Renal cortex interstitium (tissue), 15 donors: ENCODE measurements at places on chromosomes 11 and 22. TPM values are rescaled to one million over a fixed set of nuclear protein-coding genes. Genes with fewer than 3 reads are reported as not detected.

The C22orf15 gene
- 3.5 TPM for polyA plus RNA-seq

The PICK1 gene
- 30.2 TPM for polyA plus RNA-seq

The DBX1 gene
- not detected for polyA plus RNA-seq

The NRGN gene
- 14.3 TPM for polyA plus RNA-seq

The SPDYC gene
- not detected for polyA plus RNA-seq

The PATE4 gene
- polyA plus RNA-seq: 0.08 TPM

The DMC1 gene
- polyA plus RNA-seq: 5.7 TPM

The LYVE1 gene
- 71.7 TPM for polyA plus RNA-seq

The PHETA2 gene
- polyA plus RNA-seq: 9.3 TPM

The ANO1 gene
- 17.3 TPM for polyA plus RNA-seq

The MUC15 gene
- 4.3 TPM for polyA plus RNA-seq

The DEUP1 gene
- polyA plus RNA-seq: 1.2 TPM

The ANO3 gene
- polyA plus RNA-seq: 3.7 TPM

The APOBEC3H gene
- polyA plus RNA-seq: not detected

The ZNF214 gene
- polyA plus RNA-seq: 12.7 TPM

The USH1C gene
- polyA plus RNA-seq: 78.9 TPM

The OR2AG2 gene
- polyA plus RNA-seq: not detected

The OR4A16 gene
- polyA plus RNA-seq: not detected

The PLAAT5 gene
- polyA plus RNA-seq: 0.73 TPM

The SNX32 gene
- polyA plus RNA-seq: 3.7 TPM

The BCO2 gene
- polyA plus RNA-seq: 3.5 TPM

The SPI1 gene
- 4.9 TPM for polyA plus RNA-seq

The ACR gene
- polyA plus RNA-seq: 0.51 TPM

The HBG2 gene
- polyA plus RNA-seq: 4,071 TPM

The OR52E8 gene
- polyA plus RNA-seq: not detected

The OR6T1 gene
- not detected for polyA plus RNA-seq

The SUSD2 gene
- 20.8 TPM for polyA plus RNA-seq

The KRTAP5-9 gene
- polyA plus RNA-seq: 0.30 TPM

The C1QTNF4 gene
- 6.1 TPM for polyA plus RNA-seq

The WNT7B gene
- 11.1 TPM for polyA plus RNA-seq

The TMEM86A gene
- polyA plus RNA-seq: 9.2 TPM

The OR8D1 gene
- not detected for polyA plus RNA-seq

The ME3 gene
- polyA plus RNA-seq: 36.2 TPM

The PTGDR2 gene
- polyA plus RNA-seq: 0.09 TPM

The FXYD2 gene
- 363 TPM for polyA plus RNA-seq

The TCIRG1 gene
- 16.4 TPM for polyA plus RNA-seq

The OR52A1 gene
- not detected for polyA plus RNA-seq

The LINC01488 gene
- polyA plus RNA-seq: 0.08 TPM

The MYO18B gene
- polyA plus RNA-seq: 0.16 TPM

The SLC22A25 gene
- polyA plus RNA-seq: not detected

The SCGB1A1 gene
- polyA plus RNA-seq: not detected

The PKDREJ gene
- 0.36 TPM for polyA plus RNA-seq

The PRR14L gene
- 24.0 TPM for polyA plus RNA-seq

The PLA2G3 gene
- polyA plus RNA-seq: 0.06 TPM

The KRTAP5-1 gene
- not detected for polyA plus RNA-seq

The ARVCF gene
- polyA plus RNA-seq: 17.3 TPM

The OR52I1 gene
- polyA plus RNA-seq: not detected
